ENCODE measurements at places on chromosomes 4 and X.

DNA sequence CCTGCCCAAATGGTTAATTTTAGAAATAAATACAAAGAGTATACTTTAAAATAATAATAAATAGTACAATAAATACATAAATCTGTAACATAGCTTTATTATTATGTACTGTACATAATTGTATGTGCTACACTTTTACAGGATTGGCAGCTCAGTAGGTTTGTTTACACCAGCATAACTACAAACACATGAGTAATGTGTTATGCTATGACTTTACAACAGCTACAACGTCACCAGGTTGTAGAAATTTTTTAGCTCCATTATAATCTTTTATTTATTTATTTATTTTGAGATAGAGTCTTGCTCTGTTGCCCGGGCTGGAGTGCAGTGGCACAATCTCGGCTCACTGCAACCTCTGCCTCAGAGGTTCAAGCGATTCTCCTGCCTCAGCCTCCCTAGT lies 31.8 kb downstream of the RNF150 start:
- DNase-seq, result no peak

GRCh38 chr4:9913846-9914245 lies 107.5 kb downstream of the SLC2A9 start:
- no peak for DNase-seq

GRCh38 chrX:13770013-13770535 lies 35.5 kb downstream of the OFD1 start:
- no peak for DNase-seq

DNA sequence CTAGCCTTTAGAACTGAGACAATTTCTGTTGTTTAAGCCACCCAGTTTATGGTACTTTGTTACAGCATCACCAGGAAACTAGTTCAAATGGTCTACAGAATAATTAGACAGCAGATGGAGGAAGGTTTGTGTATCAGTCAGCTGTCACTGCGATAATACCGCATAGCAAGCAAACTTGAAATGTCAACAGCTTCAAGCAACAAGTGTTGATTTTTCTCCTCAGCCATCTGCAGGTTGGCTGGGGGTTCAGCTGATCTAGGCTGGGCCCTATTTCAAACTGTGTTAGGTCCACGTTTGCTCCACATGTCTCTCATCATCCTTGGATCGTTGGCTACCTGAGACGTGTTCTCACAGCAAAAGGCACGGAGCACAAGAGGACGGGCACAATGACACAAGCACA lies 19.2 kb upstream of the PHEX start:
- DNase-seq, result no peak

GRCh38 chr4:48431401-48431800 lies 51.7 kb upstream of the SLC10A4 start:
- no peak for DNase-seq

- DNase-seq, result no peak
Observed at GRCh38 chr4:94127707-94128328, 79.8 kb upstream of the SMARCAD1 start.

GRCh38 chr4:24607334-24607733 lies 23.0 kb upstream of the DHX15 start:
- DNase-seq, result no peak

- DNase-seq, result no peak
Observed at GRCh38 chr4:24805566-24805965, 10.2 kb downstream of the SOD3 start.

- peak; percentile 46 for DNase-seq
Observed at GRCh38 chrX:15854080-15854655, 445 bp downstream of the AP1S2 start.

DNA sequence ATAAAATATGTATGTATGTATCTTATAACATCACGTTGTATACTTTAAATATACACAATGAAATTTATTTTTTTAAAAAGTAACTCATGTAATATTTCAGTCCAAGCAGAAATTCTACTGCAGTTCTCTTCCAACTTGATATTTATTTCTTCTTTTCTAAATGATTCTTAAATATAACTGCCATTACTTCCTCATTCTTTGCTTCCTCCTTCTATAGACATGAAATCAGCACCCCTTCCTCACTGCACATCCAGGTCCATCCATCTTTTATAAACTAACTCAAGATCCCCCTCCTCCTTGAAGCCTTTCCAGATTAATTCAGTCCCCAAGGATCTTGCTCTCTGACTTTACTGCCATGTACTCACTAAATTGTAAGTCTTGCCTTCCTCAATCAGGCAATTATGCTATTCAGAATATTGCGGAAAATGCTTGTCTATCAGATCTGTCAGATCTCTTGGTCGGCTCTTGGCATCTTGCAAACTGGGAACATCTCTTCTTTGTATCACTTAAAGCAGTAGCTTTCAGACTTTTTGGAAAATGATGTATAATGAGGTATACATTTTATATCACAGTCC lies 3.7 kb downstream of the GPRIN3 start:
- DNase-seq, result no peak

GRCh38 chr4:147765121-147765529 lies 33.2 kb downstream of the ARHGAP10 start:
- no peak for DNase-seq

GRCh38 chr4:47531241-47531953 lies 46.3 kb downstream of the ATP10D start:
- DNase-seq, result peak; percentile 50

DNA sequence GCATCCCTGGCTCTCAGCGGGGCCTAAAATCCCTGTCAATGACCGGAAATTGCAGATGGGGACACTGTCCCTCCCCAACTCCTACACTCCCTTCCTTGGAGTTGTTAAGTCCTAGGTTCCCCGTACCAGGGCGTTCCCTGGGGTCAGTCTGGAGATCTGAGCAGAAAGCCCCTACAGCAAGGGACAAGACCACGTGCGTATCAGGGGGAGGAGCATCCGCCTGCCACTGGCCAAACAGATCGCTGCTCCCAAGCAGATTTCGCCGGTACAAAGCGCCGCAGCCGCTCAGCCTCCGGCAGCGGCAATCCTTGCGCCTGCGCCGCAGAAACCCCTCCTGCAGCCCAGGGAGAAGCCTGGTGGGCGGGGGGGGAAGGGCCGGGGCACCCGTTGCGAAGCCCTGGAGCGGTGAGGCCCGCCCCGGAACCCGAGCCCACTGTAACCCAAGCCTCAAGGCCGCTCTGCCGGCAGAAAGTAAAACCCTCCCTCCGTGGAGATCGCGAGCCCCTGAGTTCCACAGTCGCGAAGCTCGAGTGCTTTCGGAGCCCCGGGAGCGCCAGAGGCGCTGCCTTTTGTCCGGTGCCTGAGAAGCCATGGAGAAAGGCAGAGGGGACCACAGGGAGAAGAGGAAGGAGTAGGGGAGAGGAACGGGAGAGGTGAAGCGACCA lies 2.7 kb downstream of the CRMP1 start:
- DNase-seq, result no peak

GRCh38 chrX:119406776-119407175 lies 7.6 kb downstream of the SLC25A43 start:
- no peak for DNase-seq

DNA sequence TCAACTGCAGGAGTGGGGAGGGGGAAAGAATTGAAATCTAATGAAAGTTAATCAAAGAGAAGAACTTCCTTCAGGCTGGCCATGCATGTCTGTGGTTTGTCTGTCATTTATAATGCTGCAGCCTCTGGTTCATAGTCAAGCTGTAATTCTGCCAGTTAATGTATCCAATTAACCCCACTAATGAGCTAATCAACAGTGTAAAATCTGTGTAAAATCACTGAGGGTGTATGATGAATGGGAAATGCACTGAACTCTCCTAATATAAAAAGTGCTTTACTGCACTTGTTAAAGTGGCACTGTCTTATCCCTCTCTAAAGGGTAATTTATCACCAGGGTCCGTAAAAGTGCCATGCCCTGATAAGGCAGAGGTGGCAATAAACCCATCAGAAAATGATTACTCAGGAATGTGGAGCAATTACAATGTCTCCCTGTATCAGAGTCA lies 798.1 kb downstream of the PDHA2 start:
- no peak for DNase-seq

- DNase-seq, result no peak
Observed at GRCh38 chr4:31929676-31930345, 1209.6 kb downstream of the PCDH7 start.

DNA sequence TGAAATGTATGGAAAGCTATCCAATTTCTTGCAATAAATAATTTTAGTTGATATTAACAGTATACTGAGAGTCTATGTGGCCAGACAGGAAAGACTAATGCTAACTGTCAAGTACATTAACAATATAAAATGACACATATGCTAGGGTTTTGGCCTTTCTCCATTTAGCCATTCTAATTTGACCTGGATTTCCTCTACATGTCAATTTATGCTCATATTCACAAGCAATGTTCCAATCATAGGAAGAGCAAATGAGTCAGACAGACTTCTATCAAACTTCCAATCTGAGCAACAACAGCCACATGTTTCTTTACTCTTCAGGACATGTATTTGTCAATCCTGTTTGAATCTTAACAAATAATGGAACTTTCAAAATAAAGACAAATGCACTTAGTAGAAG lies 53.6 kb downstream of the CORIN start:
- no peak for DNase-seq

DNA sequence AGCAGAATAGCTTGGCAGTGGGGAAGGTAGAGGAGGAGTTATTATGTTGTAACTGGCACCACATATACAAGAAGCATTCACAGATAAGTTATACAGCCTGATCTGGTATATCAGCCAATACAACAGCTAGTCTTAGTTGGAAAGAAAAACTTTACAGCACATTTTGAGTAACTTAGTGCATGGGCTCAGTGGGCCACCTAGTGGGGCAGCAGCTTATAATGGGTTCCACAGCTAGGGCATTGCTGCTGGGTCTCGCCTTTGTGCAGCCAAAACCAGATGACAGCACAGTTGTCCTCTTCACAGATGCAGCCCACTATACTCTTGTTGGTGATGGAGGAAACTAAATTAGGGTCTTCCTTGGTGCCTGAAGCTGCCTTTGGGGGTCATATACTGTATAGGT lies 448.1 kb upstream of the RASGEF1B start:
- no peak for DNase-seq

DNA sequence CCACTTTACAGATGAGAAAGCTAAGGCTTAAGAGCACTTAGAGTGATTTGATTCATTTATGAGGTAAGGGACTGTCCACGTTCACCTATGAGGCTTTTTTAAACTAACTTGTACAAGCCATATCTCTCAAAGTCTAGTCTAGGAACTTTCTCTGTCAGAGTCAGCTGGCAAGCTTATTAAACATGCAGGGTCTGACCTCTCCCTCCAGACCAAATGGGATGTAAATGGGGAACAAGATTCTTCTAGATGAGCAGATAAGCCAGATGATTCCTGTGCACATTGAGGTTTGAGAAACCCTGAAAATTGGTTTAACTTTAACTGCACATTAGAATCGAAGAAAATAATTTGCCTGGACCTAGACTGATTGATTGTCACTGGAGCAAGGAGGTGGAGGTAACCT lies 160.0 kb upstream of the SPRY1 start:
- no peak for DNase-seq

DNA sequence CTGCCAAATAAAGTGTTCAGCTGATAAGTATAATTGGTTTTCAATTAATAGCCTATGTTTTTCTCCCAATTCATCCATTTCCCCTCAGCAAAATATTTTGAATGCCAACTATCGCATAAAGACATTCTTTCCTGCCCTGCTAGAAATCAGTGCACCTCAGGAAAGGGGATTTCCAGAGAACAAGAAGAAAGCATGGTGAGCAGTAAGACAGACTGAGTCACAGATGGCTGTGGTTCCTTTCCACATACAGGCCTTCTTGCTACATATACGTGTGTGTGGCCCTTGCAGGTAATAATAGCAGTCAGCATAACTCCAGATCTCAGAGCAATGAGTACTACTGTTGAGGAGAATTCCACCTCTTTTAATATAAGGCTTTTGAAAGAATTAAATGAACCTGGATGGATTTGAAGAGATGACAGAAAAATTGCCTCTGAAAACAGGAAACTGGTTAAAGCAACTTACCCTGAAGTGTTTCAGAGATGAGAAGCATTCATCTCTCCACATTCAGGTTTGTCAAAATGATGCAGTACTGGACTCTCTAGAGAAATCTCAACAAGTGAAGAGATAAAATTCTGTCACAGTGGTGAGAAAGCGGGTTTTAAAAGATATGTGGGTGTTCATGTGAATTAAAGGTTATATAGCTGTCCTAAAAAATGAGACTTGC lies 13.6 kb downstream of the GASK1B start:
- no peak for DNase-seq

GRCh38 chr4:53514509-53514908 lies 76.8 kb downstream of the LNX1 start:
- DNase-seq, result no peak

GRCh38 chr4:76950956-76951671 lies 1.6 kb downstream of the SEPTIN11 start:
- no peak for DNase-seq

GRCh38 chr4:105708181-105709080 lies at the start of the genes GSTCD and INTS12:
Gene GSTCD (plus strand): TSS chr4:105708784. CDS start chr4:105717614, 8,830 bp downstream.
Gene INTS12 (minus strand): TSS chr4:105708689. CDS start chr4:105700005, 8,684 bp downstream.
- DNase-seq, result peak; percentile 87

DNA sequence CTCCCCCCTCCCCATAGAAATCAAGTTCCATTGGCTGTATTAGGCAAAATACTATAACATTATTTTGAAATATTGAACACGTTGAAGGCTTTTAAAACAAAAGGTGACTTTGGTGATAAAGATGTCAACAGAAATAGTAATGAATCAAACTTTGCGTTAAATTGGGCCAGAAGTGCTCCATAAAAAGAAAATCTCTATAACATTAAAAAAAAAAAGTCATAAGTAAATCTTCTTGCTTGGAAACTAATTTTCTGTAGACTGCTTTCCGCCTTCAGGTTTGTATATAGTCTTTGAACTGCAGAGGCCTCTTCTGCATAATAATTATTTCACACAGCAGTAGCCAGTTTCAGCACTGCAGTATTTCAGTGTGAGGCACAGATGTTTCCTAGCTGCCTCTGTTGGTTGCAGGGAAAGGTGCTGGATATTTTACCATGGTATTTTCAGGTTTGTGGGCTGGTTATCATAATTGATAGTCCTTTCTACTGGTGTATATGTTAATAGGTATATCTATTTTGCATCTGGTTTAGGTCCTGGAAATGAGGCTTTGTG lies 158.9 kb downstream of the KDM6A start:
- DNase-seq, result no peak

GRCh38 chr4:56999751-57000150 lies 21.1 kb downstream of the POLR2B start:
- no peak for DNase-seq

DNA sequence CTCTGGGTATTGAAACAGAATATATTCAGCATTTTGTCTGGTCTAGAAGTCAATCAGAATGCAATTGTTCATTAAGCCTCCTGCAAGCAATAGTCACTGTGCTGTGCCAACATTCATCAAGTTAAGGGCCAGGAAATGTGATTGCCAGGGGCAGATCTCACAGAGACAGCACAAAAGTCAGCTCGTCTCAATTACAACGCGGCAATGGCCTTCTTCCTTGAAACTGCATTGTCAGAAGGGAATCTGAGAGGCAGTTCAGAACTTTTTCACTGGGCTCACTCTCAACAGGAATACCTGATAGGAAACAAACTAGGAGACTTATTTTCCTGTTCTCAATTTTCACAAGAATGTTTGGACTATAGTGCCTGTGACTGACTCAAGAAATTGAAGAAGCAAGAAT lies 131.1 kb upstream of the NR3C2 start:
- DNase-seq, result no peak

GRCh38 chr4:98515470-98515809 lies 143.0 kb downstream of the TSPAN5 start:
- no peak for DNase-seq

GRCh38 chr4:87746001-87746400 lies 53.4 kb upstream of the IBSP start:
- no peak for DNase-seq

GRCh38 chr4:2387829-2388228 lies 30.6 kb downstream of the ZFYVE28 start:
- no peak for DNase-seq
